ENCODE measurements at places on chromosomes 7 and 10. TPM values are rescaled to one million over a fixed set of nuclear protein-coding genes. Genes with fewer than 3 reads are reported as not detected.
A peak's percentile ranks its signal among the peaks of the same experiment; 100 is the strongest.

Gene LRIT1
- not detected for total RNA-seq

Gene LOXL4
- total RNA-seq = 1.7 TPM

- peak overlapping the region; percentile 76 for H3K27ac ChIP-seq
- H3K4me1 ChIP-seq = peaks cover 19% of the 10 kb centered on the region
- H3K4me3 ChIP-seq = no peak overlapping the region
These were observed 33.3 kb upstream of the OTUD1 start for GRCh38 chr10:23405540-23405939.

DNA sequence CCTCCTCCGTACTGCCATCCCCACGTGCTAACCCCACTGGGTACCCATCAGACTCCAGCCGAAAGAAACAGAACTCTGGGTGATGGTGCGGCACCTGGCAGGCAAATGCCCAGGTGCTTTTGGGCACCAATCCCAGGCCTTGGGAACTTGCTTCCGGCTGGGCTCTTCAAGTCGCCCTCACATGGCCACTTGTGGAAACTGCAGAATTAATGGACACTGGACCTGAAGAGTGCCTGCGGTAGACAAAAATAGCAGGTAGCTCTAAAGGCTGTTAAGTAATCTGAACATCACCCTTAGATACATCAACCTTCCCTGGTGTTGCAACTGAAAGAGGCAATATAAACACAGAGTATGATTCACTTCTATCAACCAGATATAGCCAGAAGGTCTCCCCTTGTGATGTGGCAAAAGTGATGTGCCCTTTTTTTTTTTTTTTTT, 644.4 kb downstream of the GRM8 start:
- H3K27ac ChIP-seq = no peak overlapping the region
- H3K4me1 ChIP-seq = no peaks in the 10 kb centered on the region
- H3K36me3 ChIP-seq = no peaks in the 10 kb centered on the region
- DNase-seq = no peak

GRCh38 chr7:87447116-87447635, 28.3 kb downstream of the ABCB4 start:
- H3K27me3 ChIP-seq = no peaks in the 10 kb centered on the region
- H3K4me1 ChIP-seq = no peaks in the 10 kb centered on the region
- no peaks in the 10 kb centered on the region for H3K36me3 ChIP-seq

- H3K27me3 ChIP-seq = no peaks in the 10 kb centered on the region
- no peak for DNase-seq
- H3K27ac ChIP-seq = peak overlapping the region; percentile 92
- peaks cover 13% of the 10 kb centered on the region for H3K4me1 ChIP-seq
- peak overlapping the region; percentile 3 for H3K4me3 ChIP-seq
These were observed 18.8 kb upstream of the GNA12 start for GRCh38 chr7:2862831-2863361.

DNA sequence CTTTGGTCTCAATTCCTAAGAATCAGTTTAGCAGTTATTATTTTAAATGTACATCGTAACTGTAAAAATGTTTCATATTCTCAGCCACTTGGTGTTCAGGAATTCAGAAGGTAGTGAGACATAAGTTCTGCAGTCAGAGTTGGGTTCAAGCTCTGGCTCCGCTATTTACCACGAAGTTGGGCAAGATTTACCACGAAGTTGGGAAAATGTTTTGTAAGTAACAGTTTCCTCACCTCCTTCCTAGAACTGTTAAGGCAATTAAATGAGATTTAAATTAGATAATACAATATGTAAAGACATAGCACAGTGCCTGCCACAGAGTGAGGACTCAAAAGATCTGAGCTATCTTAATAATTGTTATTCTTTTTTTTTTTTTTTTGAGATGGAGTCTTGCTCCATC, 16.3 kb upstream of the ABLIM1 start:
- peaks cover 5% of the 10 kb centered on the region for H3K36me3 ChIP-seq
- no peak overlapping the region for H3K27ac ChIP-seq
- peaks cover 24% of the 10 kb centered on the region for H3K4me1 ChIP-seq
- H3K4me3 ChIP-seq = no peak overlapping the region

DNA sequence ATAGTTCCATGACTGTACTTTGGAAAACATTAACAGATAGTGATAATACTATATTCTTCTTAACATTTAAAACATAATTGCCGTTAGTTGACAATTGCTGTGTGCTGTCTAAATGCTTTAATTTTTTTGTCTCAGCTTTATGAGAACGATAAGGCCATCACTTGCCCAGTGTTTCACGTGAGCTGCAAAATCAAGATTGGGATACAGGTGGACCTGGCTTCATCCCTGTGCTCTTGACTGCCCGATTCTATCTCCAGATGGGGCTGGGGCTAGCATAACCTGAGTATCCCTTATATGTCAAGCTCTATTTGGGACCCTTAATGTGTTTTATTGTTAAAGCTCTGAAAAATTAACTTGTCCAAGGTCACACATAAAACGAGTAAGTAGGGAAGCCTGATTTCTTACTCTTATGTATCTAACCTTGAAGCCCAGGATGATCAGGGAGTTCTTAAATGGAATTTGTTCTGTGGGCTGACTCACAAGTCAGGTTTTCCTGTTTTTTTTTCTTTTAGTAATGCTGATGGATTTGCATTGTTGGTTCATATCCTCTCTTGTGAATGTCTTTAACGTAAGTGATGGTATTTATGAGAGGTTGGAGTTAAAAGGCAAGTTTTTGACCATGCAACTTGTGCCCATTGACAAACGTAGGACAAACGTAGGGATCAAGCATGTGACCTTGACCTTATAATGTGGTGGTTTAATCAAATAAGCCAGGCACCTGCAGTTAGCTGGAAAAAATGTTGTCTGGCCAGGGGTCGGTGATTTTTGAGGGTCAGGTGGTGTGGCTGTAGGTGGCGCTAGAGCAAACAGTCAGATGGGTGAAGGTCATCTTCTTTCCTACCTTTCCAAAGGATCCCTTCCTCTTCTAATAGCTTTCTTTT, 3.6 kb downstream of the PRKAR2B start:
- no peaks in the 10 kb centered on the region for H3K36me3 ChIP-seq
- no peaks in the 10 kb centered on the region for H3K4me1 ChIP-seq
- no peak for DNase-seq
- no peak overlapping the region for H3K4me3 ChIP-seq
- H3K27me3 ChIP-seq = no peaks in the 10 kb centered on the region

DNA sequence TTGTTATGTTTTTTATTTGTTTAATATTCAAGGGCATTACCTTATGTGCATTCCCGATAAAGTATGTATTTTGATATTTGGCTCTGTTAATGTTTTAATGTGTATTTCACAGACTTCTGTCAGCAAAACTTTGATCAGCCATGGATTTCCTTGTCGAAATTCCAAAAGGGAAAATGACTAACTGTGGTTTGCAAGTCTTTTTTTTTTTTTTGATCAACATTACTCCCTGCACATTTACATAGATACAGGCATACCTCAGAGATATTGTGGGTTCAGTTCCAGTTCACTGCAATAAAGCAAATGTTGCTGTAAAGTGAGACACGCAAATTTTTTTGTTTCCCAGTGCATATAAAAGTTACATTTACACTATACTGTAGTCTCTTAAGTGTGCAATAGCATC, 351.9 kb downstream of the CXCL12 start:
- H3K4me3 ChIP-seq = no peak overlapping the region
- H3K4me1 ChIP-seq = no peaks in the 10 kb centered on the region
- H3K36me3 ChIP-seq = no peaks in the 10 kb centered on the region
- DNase-seq = no peak

All from heart left ventricle (tissue), 16 donors.